Esophagus muscularis mucosa (tissue), 4 donors: ENCODE measurements at places on chromosomes 16 and 17. TPM values are rescaled to one million over a fixed set of nuclear protein-coding genes. Genes with fewer than 3 reads are reported as not detected.

The TBC1D3B gene
- 2.7 TPM for total RNA-seq

The C17orf50 gene
- total RNA-seq, result not detected

The TMC8 gene
- total RNA-seq, result 3.3 TPM

The CIBAR2 gene
- not detected for total RNA-seq

The ALOX15B gene
- 1.4 TPM for total RNA-seq

The SLC5A11 gene
- total RNA-seq, result not detected

The PSMD7 gene
- 86.5 TPM for total RNA-seq

The MYL4 gene
- total RNA-seq, result not detected

The ABAT gene
- total RNA-seq, result 10.8 TPM

The SLC52A1 gene
- not detected for total RNA-seq

The ASGR1 gene
- total RNA-seq, result 2.5 TPM
